ENCODE measurements at places on chromosomes 12 and 14.

DNA sequence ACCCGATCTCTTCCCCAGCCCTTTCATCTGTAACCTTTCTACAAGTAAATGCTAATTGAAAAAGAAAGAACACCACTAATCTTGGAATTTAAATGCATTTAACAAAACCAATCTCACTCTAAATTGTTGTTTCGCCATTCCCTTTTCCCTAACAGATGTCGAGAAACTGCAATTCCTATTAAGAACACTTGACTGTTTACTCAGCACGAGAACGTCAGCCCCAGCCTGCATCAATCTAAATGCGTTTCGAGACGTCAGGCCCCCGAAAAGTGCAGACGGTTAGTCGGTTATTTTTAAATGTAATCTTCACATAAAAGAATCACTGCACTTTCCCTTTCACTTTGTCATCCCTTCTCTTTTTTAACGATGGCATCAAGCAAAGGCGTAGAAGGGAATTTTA, 837.6 kb downstream of the VRK1 start:
- peak; percentile 28 for DNase-seq

DNA sequence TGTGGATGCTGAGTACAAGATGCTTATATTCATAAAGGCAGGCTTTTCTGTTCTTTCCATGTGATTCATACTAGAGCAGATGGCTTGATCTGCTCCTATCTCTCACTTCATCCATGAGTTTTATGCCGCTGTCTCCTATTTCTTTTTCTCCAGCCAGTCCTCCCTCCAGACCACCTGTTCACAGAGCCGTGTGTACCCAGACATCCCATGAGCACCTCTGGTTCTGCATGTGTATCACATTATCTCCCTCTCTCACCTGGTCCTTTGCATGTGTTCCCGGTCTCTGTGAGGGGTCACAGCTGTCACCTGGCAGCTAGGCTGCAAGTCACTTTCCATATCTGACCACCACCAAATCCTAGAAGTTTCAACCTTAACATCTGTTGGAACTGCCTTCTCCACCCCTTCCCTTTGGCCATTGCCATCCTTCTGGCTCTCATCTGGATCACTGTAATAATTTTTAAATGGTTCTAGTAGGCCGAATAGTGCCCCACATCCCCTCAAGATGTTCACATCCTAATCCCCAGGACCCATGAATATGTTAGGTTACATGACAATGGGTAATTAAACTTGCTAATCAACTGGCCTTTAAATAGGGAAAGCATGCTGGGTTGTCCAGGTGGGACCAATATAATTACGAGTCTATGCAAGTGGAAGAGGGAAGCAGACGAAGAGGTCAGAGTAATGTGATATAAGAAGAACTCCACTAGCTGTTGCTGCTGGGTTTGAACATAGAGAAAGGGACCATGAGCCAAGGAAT, 168.1 kb downstream of the SNAPC1 start:
- no peak for DNase-seq

DNA sequence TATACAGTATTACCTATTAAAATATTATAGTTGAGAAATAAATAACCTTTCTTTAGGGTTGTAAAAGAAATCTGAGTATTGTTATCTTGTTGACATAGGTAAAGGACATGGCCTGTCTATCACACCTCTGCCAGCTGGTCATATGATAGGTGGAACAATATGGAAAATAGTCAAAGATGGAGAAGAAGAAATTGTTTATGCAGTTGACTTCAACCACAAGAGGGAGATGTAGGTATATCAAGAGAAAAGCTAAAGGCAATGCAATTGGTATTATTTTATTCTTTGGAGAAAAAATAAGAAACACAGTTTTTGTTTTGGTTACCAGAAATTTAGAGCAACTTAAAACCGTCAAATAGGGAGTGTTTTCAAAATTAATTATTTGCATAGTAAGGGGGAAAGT, 13.5 kb downstream of the CPSF2 start:
- DNase-seq = no peak

DNA sequence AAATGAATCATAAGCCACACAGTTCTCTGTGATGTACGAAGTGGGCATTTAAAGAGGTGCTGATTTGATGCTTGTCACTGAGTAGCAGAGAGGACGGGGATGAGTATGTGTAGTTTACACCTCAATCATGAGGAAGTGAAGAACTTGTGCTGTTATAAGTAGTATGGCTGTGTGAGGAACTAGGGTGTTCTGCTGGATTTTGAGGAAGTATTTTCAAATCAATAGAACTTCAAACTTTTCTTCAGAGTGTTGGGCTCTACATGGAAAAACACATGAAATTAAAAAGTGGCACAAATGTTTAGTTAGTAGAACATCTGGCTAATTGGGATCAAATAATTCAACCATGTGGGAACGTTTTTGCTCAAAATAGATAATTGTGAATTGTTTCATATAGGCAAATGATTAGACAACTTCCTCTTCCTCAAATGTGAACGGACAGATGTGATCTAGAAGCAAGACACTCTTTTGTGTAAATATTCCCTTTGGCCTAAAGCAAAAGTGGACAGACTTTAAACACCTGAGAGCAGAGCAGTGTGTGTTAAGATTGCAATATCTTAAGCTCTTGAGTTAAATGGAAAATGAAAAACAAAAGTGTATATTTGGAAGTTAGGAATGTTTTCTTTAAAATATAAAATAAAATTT, 168.5 kb downstream of the NAV3 start:
- DNase-seq = no peak

DNA sequence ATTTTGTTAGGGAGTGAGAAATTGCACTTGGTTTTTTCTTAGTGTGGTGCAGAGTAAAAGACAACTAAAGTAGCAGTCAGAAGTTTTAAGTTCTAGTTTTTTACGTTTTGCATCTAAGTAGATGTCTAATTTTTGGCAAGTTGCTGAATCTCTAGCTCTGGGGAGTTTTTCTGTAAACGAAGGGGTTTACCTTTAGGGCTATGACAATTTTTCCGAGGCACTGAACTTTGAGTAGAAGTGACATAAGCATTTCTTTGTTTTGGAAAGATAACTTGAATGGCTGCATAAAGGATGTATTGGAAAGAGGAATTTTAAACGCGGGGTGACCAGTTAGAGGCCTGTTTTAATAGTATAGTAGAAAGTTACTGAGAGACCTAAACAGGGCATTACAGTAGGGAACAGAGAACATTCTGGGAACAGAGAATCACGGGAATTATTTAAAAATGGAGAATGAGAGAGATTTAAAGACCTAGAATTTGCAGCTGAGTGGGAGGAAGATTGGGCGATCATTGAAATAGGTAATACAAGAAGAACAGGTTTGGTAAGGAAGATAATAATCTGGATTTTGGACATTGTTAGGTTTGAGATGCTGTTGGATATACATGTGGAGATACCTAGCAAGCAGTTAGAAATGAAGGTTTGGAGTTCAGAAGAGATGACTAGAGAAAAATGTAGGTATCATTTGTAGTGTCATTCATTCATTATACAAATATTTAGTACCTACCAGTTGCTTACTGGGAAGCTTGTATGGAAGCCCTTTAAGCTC, 1.2 kb downstream of the ZNF410 start:
- no peak for DNase-seq

DNA sequence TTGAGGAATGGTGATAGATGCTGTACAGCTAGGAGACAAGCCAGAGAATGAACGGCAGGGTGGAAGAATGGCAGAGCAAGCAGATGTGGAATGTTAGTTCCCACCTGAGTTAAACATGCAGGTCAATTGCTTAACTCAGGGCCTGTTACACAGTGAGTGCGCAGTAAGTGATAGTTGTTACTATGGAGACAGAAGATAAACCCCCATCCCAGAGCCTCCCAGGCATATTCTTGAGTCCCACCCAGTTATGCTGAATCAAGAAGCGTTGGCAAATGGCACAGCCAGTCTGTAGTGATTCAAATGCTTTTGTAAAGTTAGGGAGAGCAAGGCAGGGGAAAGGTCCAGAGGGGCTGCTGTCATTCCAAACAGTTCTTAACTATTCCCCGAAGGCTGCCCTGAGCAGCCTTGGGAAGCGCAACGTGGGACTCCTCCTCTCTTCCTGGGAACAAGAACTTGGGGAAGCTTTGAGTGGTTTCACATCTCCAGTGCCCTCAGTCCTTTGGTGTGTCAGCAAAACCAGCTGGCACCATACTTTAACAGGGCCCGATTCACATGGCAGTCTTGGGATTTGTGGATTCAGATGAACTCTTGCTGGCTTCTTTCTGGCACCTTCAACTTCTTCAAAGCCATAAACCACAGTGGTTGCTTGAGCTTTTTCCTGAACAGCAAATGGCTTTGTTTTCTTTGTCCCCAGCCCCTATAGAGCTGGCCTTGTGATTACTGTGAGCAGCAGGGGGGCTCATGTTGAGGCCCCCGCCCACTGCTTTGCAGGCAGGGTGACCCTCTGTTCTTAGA, 66.4 kb downstream of the PPM1A start:
- no peak for DNase-seq

DNA sequence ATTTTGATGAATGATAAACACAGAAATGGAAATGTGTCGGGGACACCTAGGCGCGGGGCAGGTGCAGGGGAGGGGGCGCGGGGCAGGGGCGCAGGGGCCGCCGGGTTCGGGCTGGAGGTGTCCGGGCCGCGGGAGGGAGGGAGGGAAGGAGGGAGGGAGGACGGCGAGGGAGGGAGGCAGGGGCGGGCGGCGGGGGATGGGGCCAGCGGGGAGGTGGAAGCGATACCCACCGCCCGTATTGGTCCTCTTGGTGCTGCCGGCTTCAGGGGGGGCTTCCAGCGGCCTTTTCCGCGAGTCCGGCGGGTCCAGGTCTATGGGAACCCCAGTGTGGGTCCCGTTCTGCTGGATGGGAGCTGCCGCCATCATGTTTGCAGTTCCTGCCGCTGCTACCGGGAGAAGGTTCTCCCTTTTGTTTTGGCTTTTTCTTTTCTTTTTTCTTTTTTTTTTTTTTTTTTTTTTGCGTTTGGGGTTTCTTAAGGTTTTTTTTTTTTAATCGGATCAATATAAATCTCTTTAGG, 703 bp downstream of the NOVA1 start:
- peak; percentile 29 for DNase-seq

- no peak for DNase-seq
These were observed 22.0 kb downstream of the MLXIP start for GRCh38 chr12:122100568-122100967.

GRCh38 chr14:68020999-68021663, 201.6 kb downstream of the RAD51B start:
- DNase-seq = no peak

DNA sequence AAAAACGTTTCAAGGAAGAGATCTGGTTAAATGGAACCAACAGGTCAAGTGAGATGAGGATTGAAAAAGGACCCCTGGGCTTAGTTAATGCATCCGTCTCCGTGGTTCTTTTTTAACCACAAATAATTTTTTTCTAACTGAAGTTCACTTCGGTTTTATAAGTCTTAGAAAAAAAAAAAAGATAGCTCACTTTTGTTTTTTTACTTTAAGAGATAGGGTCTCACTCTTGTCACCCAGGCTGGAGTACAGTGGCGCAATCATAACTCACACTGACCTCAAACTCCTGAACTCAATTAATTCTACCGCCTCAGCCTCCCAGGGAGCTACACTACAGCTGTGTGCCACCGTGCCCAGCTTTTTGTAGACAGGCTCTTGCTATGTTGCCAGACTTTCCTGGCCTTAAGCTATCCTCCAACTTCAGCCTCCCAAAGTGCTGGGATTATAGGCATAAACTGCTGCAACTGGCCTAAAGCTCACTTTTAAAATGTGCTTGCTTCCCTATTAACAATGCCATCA, 11.8 kb downstream of the HNRNPC start:
- no peak for DNase-seq

DNA sequence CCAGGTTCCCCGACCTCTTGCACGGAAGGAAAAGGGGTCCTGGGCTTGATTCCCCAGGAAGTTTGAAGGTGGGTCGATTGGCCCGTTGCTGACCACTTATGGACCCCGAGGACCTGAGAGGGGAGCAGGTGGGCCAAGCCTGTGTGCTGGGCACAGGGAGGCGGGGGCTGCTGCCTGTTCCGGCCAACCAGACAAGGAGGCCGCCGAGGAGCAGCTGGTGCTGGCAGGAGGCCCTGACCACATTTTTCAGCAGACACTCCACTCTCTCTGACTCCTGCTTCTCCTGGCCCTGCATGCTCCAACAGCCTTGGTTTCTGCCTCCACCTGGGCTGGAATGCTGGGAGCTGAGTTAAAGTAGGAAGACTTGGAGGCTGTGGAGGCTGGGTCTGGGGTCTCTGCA, 42.8 kb downstream of the NOS1 start:
- DNase-seq = no peak

- DNase-seq = no peak
These were observed 102.0 kb downstream of the HMGA2 start for GRCh38 chr12:65926119-65926908.

DNA sequence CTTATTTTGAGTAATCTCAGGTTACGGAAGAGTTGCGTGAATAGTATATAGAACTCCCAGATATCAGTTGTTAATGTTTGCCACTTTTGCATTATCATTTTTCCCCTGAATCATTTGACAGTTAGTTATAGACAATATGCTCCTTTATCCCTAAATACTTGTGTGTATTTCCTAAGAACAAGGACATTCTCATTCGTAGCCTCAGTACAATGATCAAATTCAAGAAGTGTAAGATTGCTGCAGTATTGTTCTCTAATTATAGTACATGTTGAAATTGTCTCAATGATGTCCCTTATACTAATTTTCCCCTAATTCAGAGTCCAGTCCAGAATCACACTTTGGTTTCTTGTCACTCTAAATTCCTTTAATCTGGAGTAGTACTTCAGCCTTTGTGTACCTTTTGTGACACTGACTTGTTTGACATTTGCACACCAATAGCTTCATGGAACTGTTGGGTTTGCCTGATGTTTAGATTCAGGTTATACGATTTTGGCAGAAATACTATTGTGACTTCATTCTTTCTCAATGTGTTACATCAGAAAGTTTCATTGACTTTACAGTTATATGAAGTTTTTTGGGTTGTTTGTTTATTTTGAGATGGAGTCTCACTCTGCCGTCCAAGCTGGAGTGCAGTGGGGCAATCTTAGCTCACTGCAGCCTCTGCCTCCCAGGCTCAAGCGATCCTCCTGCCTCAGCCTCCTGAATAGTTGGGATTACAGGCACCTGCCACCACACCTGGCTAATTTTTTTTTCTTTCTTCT, 13.1 kb downstream of the DYNC1H1 start:
- DNase-seq = no peak

- no peak for DNase-seq
These were observed 23.8 kb downstream of the DNM1L start for GRCh38 chr12:32702946-32703345.

DNA sequence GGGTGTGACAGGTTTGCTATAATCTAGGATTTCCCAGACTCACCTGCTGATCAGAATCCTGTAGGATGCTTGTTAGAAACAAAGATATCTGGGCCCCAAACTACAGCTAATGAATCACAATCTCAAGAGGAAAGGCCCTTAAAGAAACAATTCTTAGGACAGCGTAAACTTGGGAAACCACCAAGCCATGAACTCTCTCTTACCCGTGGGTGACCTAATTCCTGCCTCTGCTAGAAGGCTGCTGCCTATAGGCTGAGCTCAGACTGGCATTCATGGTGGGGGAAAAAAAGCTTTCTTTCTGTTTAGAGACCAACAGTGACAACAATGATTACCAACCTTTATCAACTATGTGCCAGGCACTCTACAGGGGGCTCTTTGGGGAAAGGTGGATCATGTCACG, 213.9 kb upstream of the FKBP4 start:
- DNase-seq = no peak

GRCh38 chr12:62737188-62737587, 197.8 kb downstream of the PPM1H start:
- DNase-seq = no peak
